Choroid plexus epithelial cell (primary cell): ENCODE measurements at places on chromosomes 3 and 15.
A peak's percentile ranks its signal among the peaks of the same experiment; 100 is the strongest.

- peak; percentile 89 for DNase-seq
Measured at GRCh38 chr3:149934524-149934923, 36.2 kb downstream of the PFN2 start.

GRCh38 chr3:178765472-178765871, 229.2 kb downstream of the KCNMB2 start:
- DNase-seq = no peak

- DNase-seq = peak; percentile 98
Measured at GRCh38 chr3:178170698-178171535, 365.3 kb upstream of the KCNMB2 start.

GRCh38 chr15:68379058-68379758, 52.8 kb downstream of the ITGA11 start:
- DNase-seq = no peak

- no peak for DNase-seq
Measured at GRCh38 chr15:50880206-50880605, 28.3 kb upstream of the AP4E1 start.
